ENCODE measurements at places on chromosomes 2 and 18.

GRCh38 chr18:63979409-63979920 is 9.6 kb downstream of the SERPINB8 start:
- DNase-seq, result peak; percentile 69

GRCh38 chr2:137986268-137986667 is 22.0 kb downstream of the HNMT start:
- DNase-seq, result no peak

DNA sequence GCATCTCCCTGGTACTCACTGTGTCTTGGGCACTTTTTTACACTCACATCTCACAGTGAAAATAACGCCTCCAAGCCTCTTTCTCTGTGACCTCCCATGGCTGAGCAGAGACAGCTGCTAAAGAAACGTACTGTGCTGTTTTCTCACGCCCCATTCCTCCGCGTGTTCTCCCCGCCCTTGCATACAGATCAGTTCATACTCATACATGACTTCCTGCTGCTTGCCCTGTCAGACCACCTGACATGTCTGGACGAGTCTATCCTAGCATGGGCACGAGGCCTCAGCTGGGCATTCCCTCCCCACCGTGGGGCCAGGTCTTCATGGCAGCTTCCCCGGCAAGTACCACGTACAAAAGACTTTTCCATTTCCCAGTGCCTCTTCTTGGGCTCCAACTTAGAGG is 21.2 kb upstream of the IL1A start:
- no peak for DNase-seq

- peak; percentile 59 for DNase-seq
Observed at GRCh38 chr2:42493468-42494354, at the start of gene KCNG3. KCNG3 (minus strand) TSS chr2:42493982; CDS start chr2:42493501, 481 bp downstream.

DNA sequence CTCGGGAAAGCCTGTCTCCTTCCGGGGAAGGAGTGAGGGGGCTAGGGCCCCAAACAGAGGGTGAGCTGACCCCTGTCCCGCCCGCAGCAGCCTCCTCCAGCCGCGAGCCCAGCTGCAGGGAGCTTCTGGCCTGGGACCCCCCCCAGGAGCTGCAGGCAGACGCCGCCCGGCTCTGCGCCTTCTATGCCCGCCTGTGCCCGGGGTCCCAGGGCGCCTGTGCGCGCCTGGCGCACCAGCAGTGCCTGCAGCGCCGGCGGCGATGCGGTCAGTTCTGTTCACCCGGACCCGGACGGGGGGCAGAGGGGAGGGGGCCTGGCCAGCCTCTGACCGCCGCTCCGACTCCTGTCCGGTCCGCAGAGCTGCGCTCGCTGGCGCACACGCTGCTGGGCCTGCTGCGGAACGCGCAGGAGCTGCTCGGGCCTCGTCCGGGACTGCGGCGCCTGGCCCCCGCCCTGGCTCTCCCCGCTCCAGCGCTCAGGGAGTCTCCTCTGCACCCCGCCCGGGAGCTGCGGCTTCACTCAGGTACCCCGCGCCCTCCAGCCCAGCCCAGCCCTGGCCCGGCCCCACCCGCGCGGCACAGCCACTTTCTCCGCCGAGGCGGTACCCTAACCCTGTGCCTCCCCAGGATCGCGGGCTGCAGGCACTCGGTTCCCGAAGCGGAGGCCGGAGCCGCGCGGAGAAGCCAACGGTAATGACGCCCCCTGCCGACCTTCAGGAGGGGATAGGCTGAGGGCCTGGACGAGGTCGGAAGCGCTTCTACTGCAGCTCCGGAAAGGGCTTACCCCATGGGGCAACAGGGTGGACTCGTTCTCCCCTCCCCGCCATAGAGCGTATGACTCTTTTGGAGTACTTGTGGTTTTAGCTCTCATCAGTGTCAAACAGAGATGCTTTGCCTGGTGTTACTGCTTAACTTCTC is 2.0 kb upstream of the CHRND start:
- peak; percentile 78 for DNase-seq

DNA sequence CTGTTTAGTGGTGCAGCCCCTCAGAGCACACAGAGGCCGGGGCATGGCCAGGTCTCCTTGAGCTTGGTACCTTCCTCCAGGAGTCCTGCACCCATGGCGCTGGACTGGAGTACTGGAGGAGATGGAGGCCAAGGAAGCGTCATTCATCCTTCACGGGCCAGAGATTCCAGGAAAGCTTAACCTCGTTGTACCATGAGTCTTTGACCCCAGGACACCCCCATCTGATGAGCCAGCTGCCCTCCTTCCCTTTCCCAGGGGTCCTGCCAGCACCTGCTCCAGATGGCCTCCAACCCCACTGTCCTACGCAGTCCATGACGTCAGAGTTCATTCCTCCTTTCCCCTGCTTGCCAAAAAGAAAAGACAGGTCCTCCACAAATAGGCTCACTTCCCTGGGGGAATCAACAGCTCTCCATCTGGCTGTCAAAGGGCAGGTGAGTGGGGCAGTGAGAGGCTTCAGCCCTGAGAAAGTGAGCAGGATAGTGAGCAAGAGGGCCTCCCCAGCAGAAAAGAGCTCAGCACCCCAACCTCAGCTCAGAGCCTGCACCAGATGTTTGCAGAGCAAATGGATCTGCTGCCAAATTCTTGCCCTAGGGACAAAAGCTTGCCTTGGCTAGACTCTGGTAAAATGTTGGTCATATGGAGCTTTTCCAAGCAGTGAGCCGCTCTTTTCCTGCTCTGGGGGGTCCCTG is 4.5 kb upstream of the NPPC start:
- DNase-seq, result no peak

GRCh38 chr2:54672590-54673456 is 50.6 kb upstream of the EML6 start:
- peak; percentile 55 for DNase-seq

DNA sequence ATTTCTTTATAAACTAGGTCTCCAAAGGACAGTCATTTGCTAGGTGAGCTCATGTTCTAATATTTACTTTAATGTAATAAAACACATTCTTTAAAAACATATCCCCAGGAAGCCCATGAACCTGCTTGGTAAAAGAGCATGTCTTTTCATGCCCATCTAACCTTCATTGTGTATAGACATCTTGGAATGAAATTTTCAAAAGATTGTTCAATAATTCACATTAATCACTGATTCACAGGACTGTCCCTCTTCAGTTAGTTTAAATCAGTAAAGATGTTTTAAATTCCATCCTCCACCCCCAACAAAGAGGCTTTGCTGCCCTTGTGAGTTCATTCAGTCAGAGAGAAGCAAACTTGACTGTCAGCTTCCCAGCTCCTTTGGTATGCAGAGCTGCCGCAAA is 633.4 kb upstream of the CELF4 start:
- DNase-seq, result no peak

Measured in common myeloid progenitor, CD34-positive (primary cell).